ENCODE measurements at places on chromosomes 3 and 15. TPM values are rescaled to one million over a fixed set of nuclear protein-coding genes. Genes with fewer than 3 reads are reported as not detected.

- no peak for DNase-seq
Measured at GRCh38 chr15:72491768-72492167, 17.6 kb downstream of the ARIH1 start.

DNA sequence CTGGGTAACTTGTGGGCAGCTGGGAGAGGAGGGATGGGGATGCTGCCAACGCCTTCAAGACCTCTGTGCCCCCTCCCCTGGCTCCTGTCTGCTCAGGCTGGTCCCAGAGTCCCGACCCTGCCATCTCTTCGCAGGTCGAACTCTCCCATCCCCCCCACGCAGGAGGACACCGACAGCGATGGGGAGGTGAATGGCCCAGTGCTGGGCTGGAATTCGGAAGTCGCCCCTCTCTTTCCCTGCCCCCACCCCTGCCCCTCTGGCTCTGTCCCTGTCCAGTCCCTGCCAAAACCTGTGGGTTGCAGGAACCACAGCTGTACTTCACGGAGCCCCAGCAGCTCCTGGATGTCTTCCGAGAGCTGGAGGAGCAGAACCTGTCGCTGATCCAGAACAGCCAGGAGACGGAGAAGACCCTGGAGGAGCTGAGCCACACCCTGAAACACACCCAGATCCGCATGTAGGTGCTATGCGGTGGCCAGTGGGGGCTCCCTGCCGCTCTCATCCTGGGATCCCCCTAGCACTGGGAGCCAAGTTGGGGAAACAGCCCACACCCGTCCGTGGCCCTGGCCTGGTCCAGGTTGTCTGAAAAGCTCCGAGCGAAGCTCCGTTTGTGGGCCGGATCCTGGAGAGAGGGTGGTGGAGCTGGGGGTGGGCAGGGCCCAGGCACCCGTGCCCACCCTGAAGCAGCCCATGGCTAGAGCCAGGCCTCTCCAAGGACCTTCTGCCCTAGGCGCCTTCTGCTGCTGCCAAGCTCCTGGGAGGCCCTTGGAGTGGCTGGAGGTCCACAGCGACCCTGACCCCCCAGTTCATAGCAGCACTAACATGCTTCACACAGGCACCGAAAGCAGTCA is 28.7 kb downstream of the CFAP100 start:
- DNase-seq: no peak

GRCh38 chr15:81339321-81339720 is 15.4 kb upstream of the STARD5 start:
- DNase-seq: no peak

DNA sequence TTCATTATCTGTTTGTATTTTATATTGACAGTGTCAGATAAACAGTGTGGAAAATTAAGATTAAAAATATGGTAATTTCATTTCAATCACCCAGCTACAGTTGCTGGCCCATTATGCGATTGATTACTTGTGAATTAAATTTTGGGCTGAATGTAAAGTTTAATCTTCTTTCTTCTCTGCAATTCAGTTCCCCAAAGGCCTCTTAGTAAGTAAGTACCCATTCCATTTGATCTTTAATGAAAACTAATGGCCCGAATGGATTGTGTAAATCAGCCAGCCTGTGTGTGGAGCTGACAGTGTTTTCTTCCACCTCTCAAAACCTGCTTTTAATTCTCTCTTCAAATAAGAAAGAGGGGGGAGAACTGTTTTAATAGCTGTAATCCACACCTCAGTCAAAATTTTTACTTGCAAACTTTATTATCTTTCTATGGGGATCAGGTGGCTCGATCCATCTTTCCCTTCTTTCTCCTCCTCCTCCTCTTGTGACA is 307.1 kb downstream of the IL20RB start:
- no peak for DNase-seq

The DZIP1L gene
- 6.6 TPM for polyA plus RNA-seq

The WNT7A gene
- 3.3 TPM for polyA plus RNA-seq

The GNAI2 gene
- polyA plus RNA-seq: 238 TPM

The LRRIQ4 gene
- 3.4 TPM for polyA plus RNA-seq
